ENCODE measurements at places on chromosomes 16 and 17. TPM values are rescaled to one million over a fixed set of nuclear protein-coding genes. Genes with fewer than 3 reads are reported as not detected.

Gene TOX3
- total RNA-seq = not detected

Gene EVI2A
- total RNA-seq = 11.0 TPM

Gene ATP2A1
- total RNA-seq = 0.18 TPM

Gene SEC14L5
- 1.2 TPM for total RNA-seq

Gene OR3A3
- not detected for total RNA-seq

Measured in fibroblast of the aortic adventitia (primary cell).